Activated CD4-positive, alpha-beta T cell treated with anti-CD3 and anti-CD28 coated beads for 4 hours (primary cell): ENCODE measurements at places on chromosomes 12 and 14.

DNA sequence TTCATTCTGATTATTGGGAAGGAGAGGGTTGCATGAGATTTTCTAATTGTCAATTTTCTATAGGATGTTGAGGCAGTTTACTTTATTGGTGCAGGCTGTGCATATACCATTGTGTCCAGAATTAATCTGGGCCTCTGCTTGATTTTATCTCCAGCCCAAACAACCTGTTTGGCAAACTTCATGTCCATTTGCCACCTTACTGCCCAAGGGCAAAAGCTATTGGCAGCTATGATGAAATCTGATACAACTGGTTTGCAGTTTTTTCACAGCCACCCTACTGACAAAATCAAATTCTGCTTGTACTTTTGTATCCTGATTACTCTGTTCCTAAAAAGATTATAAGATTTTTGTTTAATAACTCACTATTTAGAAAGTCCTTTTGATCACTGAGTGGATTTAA is 789.2 kb upstream of the FBXO33 start:
- DNase-seq = no peak

- DNase-seq = no peak
These were observed 54.1 kb downstream of the EP400 start for GRCh38 chr12:132003846-132004245.

GRCh38 chr12:50257236-50258166 is 25.8 kb downstream of the LIMA1 start:
- DNase-seq = no peak

- peak; percentile 38 for DNase-seq
These were observed 5.0 kb upstream of the DDX47 start for GRCh38 chr12:12807970-12808702.

DNA sequence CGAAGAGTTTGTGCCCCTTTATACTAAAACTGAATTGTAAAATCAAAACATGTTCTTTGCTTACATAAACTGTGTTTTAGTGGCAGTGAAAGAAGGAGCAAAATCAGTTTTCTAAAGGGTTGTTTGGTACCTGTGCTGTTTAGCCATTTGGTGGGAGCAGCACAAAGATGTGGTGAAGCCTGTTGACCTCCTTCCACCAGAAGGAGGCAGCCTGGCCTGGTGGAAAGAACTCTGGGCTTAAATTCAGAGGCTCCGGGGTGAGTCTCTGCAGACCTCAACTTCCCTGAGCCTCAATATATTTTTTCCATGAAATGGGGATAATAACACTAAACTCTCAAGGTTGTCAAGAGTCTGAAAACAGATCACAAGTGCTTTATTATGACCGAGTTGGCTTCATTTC is 502.5 kb downstream of the VRK1 start:
- DNase-seq = peak; percentile 24

DNA sequence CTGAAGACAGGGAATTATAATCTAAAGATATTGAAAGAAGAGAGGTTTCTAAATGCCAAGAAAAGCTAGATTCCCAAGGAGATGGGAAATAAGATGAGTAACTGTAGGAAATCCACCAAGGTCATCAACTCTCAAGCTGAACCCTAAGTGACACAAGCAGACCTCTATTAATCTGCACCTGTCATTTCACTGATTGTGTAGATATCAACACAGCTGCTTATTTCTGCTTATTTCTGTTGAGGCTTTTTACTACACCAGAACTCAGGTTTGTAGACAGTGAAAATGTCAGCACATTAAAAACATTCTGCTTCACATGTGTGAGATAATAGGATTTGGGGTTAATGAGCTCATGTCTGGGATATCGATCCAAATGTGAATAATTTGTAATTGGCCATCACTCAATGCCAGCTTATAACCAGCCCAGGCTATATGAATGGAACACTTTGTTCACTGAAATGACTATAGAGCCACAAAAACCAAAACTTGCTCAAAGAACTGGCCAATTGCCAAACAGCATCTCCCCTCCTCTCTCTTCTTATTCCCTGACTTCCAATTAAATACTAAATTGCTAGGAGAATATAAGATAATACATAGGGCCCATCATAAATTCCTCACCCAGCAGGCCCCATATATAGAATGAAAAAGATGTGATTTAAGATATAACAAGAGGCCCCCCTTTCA is 188.7 kb upstream of the ARID2 start:
- no peak for DNase-seq
